DMS153 (cell line): ENCODE measurements at places on chromosomes 12 and 14.

DNA sequence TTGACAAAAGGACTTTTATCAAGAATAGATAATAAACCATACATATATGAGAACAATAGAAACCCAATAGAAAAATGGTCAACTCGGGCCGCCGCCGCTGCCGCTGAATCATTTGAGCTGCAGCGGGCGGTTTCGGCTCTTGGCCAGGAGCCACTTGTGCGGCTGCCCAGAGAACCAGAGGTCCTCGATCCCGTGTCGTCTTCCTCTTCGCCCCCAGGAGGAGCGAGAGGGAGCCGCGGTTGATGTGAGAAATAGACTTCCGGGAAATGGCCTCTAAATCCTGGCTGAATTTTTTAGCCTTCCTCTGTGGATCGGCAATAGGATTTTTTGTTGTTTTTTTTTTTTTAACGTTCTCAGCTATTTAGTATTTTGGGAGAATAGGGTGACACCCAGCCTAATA is 44.8 kb downstream of the CPSF6 start:
- peak; percentile 74 for DNase-seq

DNA sequence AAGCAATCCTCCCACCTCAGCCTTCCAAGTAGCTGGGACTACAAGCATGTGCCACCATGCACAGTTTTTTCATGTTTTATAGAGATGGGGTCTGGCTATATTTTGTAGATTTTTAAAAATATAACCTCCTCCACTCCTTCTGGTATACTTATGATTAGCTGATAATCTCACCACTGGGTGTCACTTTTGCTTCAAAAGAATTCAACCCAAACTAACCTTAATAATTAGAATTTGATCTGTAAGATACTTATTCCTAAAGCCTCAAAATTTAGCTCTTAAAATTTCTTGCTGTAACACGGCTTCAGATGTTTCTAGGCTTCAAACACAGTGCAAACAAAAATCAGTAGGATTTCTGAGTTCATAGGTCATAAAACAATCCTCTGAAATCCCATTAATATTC is 130.3 kb downstream of the CEP83 start:
- DNase-seq, result no peak

GRCh38 chr12:130863298-130863697 is 8.6 kb upstream of the RAN start:
- no peak for DNase-seq

GRCh38 chr12:104177663-104178501 is 37.7 kb upstream of the TXNRD1 start:
- no peak for DNase-seq

DNA sequence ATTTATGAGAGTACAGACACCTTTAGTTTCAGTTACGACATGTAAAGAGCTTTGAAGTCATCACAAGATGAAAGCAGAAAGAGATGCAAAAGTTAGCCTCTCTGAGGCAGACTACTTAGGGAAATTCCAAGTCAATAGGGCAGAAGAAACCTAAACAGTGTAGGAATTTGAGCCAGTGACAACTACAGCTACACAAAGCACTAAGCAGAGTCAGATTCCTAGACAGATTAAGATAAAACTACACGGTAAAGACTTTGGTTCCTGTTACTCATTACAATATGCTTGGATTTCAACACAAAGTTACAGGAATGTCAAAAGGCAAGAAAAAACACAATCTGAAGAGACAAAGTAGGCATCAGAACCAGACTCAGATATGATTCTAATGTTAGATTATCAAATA is 1302.3 kb downstream of the FSCB start:
- DNase-seq, result no peak

DNA sequence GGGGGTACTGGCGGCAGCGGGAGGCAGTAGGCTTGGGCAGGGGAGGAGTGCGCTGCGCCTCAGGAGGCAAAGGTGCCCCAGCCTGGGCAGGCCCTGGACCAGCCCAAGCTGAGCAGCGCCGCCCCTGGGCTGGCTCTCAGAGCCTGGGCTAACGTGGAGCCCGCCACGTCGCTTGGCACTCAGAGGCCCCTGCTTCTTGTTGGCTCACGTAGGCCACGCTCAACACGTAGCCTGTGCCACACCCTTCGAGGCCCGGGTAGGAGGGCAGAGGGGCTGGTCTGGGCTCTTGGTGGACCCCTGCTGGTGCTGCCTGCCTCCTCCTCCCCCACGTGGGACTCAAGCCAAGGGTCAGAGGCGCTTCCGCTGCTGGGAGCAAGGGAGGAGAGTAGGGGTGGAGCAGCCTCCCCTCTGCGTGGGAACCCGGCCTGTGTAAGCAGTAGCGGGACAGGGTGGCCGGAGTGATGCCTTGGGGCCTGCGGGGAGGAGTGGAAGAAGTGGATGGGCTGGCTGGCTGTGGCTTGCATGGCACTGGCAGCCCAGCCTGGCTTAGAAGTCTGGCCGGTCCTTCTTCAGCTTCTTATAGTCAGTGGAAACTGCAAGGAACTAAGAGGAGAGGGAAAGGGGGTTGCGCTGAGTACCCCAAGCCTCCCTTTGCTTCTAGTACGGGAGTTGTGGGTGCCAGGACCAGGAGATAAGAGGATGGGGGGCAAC is 5.7 kb downstream of the SHMT2 start:
- DNase-seq, result peak; percentile 76

DNA sequence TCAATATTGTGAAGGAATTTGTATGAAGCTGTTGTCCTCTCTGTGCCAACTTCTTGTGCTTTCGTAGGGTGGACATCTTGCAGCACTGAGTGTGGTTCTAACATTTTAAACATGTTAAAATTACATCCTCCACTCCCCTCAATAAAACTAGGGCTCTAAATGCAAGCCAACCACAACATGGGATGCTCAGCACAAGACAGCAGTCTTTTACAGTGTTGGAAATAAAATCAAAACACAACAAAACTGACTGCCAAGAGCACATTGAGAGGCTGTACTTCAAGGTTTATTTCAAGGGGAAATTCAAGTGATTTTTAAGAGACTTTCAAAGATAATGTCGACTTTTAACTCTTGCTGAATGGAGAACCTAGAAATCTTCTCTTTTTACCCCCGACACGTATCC is 396.9 kb downstream of the TMTC2 start:
- DNase-seq, result no peak

GRCh38 chr14:68653804-68654203 is 139.1 kb downstream of the ZFP36L1 start:
- DNase-seq, result no peak
